Activated CD4-positive, alpha-beta T cell treated with anti-CD3 and anti-CD28 coated beads, Interleukin-2, amount 50 U/mL, for 16 hours (primary cell): ENCODE measurements at places on chromosomes 3 and 15.

DNA sequence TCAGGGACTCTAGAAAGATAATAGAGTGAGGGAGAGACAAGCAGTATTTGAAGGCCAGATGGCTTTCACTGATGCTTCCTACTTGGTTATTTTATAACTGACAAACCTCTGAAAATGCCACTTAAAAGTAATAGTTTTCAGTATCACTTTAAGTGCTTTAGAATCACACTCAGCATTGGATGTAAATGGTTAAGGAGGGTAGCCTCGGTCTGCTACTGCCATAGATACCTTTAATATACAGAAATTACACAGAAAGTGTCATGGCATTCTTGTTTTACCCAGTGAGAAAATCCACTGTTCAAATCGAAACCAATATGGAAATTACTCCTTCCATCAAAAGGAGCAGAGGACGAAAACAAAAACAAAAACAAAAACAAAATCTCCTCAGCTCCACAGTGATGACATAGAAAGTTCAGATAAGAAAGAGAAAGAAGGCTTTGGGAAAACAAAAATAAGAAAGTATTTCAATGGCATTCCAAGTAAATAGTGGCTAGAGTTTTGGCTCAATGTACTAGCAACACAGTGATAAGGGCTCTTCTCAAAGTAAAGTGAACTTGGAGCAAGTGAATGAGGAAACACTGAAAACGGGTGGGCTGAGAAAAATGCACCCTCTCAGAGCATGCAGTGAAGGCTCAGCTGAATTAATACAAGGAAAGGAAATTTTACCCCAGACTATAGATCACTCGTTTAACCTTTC, 43.2 kb upstream of the CD47 start:
- DNase-seq = peak; percentile 58

DNA sequence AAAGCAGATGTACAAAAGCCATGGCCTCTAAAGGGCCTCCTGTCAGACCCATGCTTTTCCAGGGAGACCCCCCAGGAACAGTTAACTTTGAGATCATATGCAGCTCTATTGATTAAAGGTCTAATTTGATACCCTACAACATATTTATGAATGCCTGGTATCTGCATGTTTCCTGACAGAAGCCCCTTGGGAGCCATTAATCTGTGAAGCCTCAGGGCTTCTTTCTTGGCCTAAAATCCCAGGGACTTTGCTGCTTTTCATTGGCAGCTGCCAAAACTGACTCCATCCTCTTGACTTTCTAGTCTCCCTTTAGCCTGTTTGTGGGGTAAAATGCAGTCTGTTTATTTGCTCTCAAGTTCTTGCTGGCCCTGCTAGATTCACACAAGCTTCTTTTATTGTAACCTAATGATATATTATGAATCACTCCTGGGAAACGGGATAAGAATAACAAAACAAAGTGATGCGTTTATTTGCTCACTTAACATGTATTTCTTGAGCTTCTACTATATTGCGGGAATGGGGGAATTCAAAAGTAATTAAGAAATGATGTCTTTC, 257.0 kb downstream of the LSAMP start:
- DNase-seq = no peak

GRCh38 chr15:71494563-71495397, 315.6 kb upstream of the NR2E3 start:
- no peak for DNase-seq

- DNase-seq = no peak
Measured at GRCh38 chr15:72604794-72605193, 49.7 kb upstream of the GOLGA6B start.

GRCh38 chr3:129327510-129327909, 48.8 kb downstream of the HMCES start:
- no peak for DNase-seq

GRCh38 chr3:190301591-190301990, 20.7 kb downstream of the CLDN1 start:
- no peak for DNase-seq

DNA sequence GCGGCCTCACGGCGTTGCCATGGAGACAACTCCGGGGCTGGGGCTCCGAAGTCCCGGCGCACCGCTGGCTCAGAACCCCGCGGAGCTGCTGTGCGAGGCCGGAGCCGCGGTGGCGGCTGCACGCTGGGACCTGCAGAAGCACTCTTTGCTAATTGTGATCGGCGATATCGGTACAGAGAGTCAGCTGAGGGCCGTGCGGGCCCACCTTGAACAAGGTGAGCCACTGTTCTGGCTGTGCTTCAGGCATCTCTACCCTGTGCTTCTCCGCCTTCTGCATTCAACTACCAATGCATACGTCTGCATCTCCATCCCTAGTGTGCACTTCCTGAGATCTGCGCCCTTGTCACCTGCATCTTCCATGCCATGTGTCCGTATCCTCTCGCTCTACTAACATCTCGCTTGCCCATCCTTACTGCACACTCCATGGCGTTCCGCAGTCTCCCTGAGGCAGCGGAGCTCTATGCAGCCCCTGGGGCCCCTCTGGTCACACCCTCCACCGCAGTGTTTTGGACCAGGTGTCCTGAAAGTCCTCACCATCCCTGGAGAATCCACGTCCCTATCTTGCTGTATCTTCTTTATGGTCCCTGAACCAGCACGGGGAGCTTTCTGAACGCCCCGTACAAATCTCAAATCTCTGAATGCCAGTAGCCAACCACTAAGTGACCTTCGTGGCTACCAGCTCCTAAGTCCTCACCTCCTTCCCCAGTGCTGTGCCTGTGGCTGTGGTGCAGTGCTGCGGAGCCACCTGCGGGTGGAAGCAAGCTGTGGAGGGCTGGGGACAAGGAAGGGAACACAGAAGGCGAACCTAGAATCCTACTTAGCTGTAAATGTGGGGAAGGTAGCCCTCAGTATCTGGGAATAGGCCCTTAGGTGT, 6.2 kb upstream of the MAP1A start:
- DNase-seq = no peak

DNA sequence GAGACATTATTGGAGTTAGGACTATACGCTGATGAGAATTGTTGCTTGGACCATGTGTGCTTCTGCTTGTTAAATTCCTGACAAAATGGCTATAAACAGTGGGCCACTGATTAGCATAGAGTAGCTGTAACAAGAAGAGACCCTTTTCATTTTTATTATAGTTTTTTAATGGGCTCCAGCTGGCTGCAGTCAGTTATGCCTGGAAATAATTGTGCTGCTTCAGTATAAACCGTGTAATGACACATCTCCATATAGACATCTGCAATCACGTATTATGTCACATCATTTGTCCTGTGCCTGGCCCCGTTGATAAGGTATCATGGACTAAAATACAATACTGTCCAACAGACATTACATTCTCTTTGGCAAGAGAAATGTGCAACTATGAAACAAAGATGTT, 50.9 kb downstream of the ARPP21 start:
- no peak for DNase-seq

GRCh38 chr3:198088421-198088955, 128.5 kb downstream of the LMLN start:
- no peak for DNase-seq

DNA sequence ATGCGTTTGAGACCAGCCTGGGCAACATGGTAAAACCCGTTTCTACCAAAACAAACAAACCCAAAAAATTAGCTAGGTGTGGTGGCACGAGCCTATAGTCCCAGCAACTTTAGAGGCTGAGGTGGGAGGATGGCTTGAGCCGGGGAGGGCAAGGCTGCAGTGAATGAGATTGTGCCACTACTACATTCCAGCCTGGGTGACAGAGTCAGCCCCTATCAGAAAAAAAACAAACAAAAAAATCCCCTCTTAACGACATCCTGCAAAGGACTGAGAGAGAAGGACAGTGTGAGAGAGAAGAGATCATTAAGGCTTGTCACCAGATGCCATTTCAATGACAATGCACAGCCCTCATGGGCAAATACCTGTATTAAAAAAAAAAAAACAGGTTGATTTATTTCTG, 266.7 kb upstream of the ATP10A start:
- DNase-seq = no peak

DNA sequence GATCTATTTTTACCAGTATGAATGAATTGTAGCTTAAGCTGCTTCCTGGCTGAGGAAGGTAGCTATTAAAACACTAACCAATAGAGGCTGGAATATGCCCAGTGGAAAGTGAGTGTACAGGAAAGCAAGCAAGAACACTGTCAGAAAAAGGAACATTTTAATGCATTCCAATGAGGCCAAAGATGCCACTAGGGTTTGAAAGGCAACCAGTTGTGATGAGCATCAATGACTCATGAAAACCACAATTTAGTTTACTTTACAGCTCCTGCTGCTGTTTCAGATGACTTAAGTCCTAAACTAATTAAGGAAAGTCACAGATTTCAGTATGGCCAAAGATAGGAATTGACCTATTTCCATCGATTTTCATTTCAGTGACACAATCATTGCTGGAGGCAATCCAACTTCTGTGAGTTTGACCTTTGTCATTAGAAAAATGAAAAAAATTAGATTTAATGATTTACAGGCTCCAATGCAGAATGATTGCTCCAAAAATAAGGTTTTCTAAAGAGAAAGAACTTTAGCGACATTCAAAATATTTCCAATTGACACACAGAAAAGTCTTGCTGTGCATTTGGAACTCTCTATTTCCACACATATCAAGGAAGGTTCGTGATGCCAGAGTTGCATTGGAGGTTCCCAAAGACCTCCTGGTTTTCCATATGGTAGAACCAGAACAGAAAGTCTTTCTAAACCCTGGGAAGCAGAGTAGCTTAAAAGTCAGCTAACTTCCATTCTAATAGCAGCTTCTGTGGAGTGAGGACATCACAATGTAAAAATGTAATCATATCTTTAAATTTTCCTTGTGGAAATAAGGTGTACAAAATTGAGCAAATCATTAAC, 103.0 kb downstream of the SUCNR1 start:
- no peak for DNase-seq

DNA sequence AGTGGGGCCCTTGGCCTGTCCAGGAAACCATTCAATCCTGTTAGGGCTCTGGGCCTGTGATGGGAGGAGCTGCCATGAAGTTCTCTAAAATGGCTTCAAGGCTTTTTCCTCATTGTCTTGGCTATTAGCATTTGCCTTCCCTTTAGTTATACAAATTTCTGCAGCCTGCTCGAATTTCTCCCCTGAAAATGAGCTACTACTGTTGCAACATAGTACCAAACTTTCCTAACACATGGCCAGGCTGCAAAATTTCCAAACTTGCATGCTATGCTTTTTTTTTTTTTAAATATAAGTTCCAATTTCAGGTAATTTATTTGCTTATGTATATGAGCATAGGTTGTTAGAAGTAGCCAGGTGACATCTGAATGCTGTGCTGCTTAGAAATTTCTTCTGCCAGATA, 560.8 kb upstream of the TBL1XR1 start:
- no peak for DNase-seq

GRCh38 chr3:17047894-17048293, 163.1 kb downstream of the PLCL2 start:
- DNase-seq = peak; percentile 12

DNA sequence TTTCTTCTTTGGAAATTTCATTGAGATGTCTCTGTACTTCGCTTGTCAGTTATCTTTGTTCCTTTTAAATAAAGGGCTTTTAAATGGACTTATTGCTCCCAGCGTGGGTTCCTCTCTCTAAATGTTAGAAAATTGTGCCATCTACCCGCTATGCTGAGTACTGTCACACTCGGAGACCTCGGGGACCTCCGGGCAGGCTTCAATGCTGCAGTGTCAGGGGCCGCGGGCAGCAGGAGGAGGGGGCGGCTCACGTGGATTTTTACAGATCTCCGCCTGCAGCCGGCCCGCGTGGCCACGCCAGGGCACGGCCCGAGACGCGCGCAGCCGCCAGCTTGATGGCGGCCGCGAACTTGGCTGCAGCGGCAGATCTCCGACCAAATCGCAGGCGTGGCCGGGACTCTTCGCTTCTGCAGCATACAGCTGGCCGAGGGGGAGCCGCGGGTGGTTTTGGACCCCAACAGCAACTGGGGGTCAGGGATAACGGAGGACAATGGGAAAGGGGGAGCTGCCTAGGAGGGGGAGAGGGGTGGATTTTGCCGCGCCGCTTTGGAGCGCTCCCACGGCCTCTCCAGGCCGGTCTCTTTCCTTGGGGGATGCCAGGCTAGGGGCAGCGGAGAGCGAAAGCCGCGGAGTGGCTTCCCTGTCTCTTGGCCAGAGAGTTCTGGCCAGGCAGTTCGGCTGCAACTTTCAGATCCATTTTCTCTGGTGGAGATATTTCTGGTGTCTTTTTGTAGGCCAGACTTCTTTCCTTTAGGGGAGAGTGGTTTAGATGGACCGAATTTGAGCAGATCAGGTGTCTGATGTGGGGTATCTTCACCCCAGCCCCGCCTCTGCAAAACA, 15.3 kb downstream of the NR2F2 start:
- peak; percentile 32 for DNase-seq

- no peak for DNase-seq
Measured at GRCh38 chr15:61828860-61829513, 231.3 kb downstream of the VPS13C start.

- DNase-seq = no peak
Measured at GRCh38 chr15:91952216-91952615, 98.7 kb downstream of the SLCO3A1 start.

GRCh38 chr15:70492240-70493177, 270.8 kb downstream of the UACA start:
- DNase-seq = peak; percentile 95

GRCh38 chr15:28265334-28266019, 56.5 kb downstream of the HERC2 start:
- no peak for DNase-seq

- no peak for DNase-seq
Measured at GRCh38 chr3:40617084-40617483, 92.3 kb downstream of the ZNF621 start.

DNA sequence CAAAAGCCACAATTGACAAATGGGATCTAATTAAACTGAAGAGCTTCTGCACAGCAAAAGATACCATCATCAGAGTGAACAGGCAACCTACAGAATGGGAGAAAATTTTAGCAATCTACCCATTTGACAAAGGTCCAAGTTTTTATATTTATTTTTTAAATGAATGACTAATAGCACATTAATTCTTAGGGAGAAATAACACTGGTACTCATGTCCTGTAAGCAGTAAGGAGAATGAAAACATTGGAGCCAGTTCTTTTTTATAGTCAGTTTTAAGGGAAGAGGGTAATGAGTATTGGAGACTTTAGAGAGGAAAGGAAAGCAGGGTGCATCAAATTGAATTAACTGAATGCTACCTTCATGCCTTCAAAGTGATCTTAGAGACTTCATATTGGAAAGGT, 404.7 kb upstream of the TGFBR2 start:
- no peak for DNase-seq

GRCh38 chr3:11154036-11154952, at the start of gene HRH1:
TSS of gene HRH1 (plus strand) at chr3:11154493. CDS start at chr3:11259038, 104,545 bp downstream.
- DNase-seq = no peak
